ENCODE measurements at places on chromosomes 7 and 10. TPM values are rescaled to one million over a fixed set of nuclear protein-coding genes. Genes with fewer than 3 reads are reported as not detected.

TEX36 gene
- not detected for total RNA-seq

C10orf67 gene
- total RNA-seq: 0.53 TPM

RBP3 gene
- under 0.01 TPM for total RNA-seq

RABGEF1 gene
- 28.4 TPM for total RNA-seq

AP1S1 gene
- total RNA-seq: 306 TPM

PUS7 gene
- total RNA-seq: 10.7 TPM

CRHR2 gene
- total RNA-seq: not detected

GRID2IP gene
- not detected for total RNA-seq

PPA1 gene
- 209 TPM for total RNA-seq

C10orf53 gene
- not detected for total RNA-seq

CYP3A7 gene
- total RNA-seq: not detected

FAM25C gene
- not detected for total RNA-seq

CTAGE8 gene
- 0.29 TPM for total RNA-seq

ZNF727 gene
- not detected for total RNA-seq

SNX10 gene
- total RNA-seq: 0.53 TPM

FAM25A gene
- not detected for total RNA-seq

CYP2C9 gene
- total RNA-seq: not detected

CDC14C gene
- total RNA-seq: not detected

PKD2L1 gene
- total RNA-seq: not detected

FRMPD2 gene
- total RNA-seq: not detected
